ENCODE measurements at places on chromosomes 11 and 22.

DNA sequence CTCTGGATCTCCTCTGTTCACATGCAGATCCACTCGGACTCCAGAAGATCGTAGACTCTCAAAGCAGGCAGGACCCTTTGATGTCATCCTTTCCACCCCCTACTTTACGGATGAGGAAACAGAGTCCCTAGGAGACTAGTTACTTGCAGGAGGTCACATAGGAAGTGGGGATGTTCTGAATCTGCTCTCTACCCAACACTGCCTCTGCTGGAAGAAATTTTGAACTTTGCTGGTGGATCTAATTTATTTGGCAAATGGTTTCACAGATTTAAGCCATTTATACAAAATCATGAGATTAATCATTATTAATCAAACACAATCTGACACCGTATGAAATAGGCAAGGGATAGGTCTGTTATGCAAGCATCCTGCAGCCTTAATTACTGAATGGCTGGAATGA is 55.0 kb upstream of the USP47 start:
- DNase-seq: no peak

GRCh38 chr22:26588729-26589366 is 1.1 kb downstream of the TPST2 start:
- DNase-seq: no peak

DNA sequence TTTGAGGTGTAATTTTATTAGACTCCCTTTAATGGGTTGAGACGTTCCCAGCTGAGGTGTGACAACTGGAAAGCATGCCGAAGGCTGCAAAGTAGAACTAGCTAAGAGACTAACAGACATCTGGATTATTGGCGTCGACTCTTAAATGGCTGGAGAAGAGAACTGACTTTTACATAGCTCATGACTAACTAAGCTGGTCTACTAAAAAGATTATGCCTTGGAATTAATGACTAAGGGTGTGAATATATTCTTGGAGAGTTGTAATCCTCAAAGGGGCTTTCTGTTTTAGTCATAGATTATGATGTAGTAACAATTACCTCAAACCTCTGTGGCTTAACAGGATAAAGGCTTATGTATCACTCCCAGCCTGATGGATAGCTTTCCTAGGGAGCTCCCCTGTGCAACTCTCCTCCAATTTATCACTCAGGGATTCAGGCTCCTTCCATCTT is 39.5 kb upstream of the SLC5A12 start:
- no peak for DNase-seq

- no peak for DNase-seq
Measured at GRCh38 chr22:25448435-25449051, 115.9 kb upstream of the GRK3 start.

GRCh38 chr11:68399916-68400315 is 60.6 kb upstream of the PPP6R3 start:
- DNase-seq: no peak

GRCh38 chr11:19805376-19805775 is 92.7 kb downstream of the NAV2 start:
- DNase-seq: no peak

GRCh38 chr22:23743303-23743705 is 7.6 kb downstream of the ZNF70 start:
- no peak for DNase-seq

DNA sequence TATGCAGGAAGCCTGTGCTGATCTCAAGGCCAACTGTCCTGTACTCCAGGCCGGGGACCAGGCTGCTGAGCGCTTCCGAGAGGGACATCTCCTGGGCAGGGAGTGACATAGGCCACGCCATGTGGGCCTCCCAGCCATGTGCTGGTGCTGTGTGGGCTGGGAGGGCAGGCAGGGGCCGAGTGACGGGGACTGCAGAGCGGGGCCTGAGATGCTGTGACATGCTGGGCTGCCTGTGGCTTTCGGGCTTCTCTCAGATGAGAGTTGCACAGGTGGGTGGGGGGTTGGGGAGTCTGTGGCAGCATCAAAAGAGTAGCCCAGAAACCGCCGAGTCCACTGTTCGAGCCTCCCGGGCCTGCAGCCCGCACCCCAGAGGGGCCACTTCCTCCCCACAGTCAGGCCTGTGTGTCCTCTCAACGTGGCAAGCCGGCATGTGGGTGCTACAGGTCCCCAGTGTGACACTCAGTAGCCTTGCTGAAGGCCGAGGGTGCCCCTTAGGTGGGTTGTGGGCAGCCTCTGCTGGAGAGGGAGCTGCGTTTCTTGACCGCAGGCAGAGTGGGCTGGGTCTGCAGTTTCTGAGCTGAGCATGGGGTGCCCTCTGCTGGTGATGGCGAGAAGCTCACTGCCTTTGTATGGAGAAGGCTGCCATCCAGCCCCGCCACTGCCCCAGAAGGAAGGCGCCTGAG is 101.2 kb downstream of the BCR start:
- peak; percentile 84 for DNase-seq

DNA sequence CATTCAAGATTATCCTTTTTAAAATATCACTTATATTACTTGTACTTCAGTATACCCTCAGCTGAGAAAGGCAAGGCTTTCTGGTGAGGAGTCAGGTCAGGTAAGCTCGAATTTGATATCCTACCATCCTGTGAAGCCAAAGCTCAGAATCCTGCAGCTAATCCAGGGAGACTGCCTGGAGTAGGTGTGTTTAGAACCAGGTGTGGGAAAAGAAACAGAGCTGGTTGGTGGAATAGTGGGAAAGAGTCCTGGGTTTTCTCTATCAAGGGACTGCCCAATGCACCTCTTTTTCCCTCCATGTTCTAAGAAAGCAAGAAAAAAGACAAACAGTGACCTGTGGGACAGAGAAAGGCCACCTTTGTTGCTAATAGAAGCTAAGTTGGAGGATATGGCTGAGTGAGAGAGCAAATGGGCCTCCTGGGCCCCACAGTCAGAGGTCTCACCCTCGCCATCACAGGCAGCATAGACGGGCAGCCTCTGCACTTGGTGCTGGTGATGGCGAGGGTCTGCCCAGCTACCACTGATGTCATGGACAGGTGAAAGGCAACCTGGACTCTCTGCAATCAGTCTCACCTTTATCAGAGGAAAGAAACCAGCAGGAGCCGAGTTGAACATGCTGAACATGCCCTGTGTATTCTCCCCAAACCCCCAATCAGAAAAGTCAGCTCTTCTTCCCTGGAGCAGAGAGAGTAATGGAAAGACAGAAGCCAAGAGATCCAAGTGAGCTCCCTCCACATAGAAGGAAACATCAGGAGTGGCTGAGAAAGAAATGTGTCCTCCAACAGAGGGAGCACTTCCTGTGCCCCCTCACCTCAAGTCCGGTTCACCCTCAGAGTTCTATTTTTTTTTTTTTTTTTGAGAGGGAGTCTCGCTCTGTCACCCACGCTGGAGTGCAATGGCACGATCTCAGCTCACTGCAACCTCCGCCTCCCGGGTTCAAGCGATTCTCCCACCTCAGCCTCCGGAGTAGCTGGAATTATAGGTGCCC is 491.3 kb downstream of the BUD13 start:
- no peak for DNase-seq

GRCh38 chr22:25970999-25971811 is 198.1 kb upstream of the SEZ6L start:
- no peak for DNase-seq

DNA sequence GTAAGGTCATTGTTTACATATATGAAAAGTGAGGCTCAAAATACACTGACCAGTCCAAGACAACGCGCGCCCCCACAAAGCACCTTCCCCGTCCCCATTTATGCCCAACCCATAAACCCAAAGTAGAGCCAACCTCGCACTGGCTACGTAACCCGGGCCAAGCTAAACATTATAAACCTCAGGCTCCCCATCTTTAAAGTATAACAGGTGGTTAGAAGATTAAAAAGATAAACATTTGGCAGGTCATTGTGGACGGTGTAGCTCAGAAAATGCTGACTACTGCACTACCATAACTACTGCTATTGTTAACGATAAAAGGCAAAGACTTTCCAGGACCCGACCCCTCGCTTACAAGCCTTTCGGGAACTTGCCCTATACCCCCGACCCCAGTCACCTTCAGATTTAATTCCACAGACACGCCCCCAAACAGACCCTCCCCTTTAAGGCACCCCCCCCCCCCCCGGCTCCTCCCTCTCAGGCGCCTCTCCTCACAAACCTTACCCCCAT is 470 bp downstream of the NUMA1 start:
- DNase-seq: no peak

GRCh38 chr11:70503468-70504221 is 105.3 kb downstream of the CTTN start:
- DNase-seq: no peak

GRCh38 chr11:46678741-46679130 is 21.7 kb downstream of the ARHGAP1 start:
- no peak for DNase-seq

- DNase-seq: no peak
Measured at GRCh38 chr11:102664001-102664752, 39.0 kb upstream of the MMP20 start.

GRCh38 chr11:78717041-78717440 is 142.4 kb upstream of the NARS2 start:
- no peak for DNase-seq

GRCh38 chr11:31845331-31845730 is 34.2 kb upstream of the PAX6 start:
- no peak for DNase-seq

- DNase-seq: no peak
Measured at GRCh38 chr11:122732342-122733315, 77.1 kb downstream of the UBASH3B start.

DNA sequence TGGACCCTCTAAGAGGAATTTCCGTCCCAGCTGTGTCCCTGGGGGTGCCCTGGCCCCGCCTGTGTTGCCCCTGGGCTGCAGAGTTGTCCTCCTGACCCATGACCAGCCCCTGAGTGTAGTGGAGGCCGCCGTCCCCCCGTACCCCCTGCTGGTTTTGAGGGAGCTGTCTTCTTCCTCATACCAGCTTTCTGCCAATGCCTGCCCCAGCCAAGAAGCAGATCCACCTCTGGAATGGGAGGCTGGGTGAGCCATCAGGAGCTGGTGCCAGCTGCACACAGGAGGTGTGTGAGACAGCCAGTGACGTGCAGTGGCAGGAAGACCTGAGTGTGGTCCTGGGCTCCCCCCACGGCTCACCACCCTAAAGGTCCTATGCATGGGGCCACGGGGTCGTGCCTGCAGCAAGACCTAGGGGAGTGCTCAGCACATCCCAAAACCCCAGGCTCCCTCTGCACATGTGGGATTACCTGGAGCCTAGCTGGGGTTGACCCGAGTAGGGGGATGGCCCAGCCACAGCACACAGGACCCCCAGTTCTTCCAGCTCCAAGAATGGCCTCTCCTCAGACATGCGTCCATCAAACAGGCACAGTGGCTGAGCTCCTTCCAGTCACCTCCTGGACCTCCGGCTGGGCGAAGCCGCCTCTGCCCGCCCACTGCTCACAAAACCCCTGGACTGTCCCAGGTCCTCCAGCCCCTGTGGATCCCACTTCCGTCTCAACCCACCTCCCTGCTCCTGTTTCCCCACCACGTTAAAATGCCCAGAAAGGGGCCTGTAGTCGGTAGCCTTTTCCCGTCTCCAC is 647.6 kb downstream of the BRD1 start:
- DNase-seq: no peak

GRCh38 chr11:114132417-114132816 is 72.9 kb downstream of the ZBTB16 start:
- no peak for DNase-seq

DNA sequence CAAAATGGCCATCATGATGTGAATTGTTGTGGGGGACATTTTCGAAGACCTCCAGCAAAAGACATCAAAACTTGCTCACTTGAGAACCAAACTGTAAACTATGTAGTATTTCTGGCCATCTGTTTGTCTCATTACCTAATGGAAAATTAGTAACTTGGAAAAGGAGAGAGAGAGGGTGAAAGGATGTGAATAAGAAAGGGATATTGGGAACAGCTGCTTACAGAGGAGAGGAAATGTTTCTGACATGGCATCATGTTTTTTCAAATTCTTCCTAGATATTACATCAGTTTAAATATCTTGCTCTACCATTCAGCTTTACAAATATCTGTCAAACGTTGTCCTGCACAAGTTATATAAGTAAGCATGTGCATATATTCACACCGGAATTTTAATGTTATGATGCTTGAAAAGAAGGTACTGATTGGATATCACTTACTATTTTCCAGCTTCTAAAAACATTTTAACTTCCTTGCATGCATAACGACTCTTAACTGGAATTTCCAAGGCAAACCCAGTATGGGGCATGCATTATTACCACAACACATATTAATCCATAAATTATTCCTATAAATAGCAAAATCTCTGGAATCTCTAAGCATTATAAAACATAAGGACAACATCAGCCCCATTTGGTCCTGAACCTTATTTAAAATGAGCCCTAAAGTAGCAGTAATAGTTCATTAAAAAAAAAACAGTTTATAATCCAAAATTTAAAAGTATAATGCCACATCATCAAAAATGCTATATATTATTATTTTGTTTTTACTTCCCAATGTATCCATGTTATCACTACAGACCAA is 20.0 kb downstream of the GUCY1A2 start:
- DNase-seq: no peak

DNA sequence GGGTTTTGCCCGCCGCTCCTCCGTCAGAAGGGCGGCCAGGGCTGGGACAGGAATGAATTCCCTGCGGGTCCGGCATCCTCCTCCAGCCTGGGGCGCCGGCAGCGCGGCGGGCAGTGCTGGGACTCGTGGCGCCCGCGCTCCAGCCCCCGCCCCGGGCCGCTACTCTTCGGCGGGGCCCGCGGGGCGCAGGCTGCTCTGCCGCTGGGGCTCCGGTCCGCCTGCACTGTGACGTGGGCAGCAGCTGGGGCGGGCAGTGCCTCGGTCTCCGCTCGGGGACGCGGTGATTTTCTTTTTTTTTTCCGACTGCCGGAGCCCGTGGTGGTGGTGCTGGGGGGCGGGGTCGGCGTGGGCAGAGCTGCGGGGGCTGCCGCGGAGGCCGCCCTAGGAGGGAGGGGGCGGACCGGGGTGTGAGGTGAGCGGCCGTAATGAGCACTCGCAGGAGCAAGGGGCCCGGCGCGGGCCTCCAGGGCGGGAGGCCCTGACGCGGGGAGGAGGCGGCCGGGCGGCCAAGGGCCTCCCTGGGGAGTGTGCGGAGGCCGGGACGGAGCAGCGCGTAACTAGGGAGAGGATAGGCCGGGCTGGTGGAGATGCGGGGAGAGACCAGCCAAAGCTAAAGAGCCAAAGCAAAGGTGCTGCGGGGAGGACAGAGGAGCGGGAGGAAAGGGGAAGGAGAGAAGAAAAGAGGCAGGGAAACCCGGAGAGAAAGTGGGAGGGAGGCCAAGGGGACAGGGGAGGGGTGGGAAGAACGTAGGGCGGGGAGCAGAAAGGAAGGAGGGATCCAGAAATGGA is 73.3 kb upstream of the ZBED5 start:
- peak; percentile 34 for DNase-seq

GRCh38 chr11:68982134-68982533 is 1.3 kb upstream of the MRGPRD start:
- no peak for DNase-seq

- DNase-seq: no peak
Measured at GRCh38 chr11:45169310-45170072, 23.1 kb downstream of the PRDM11 start.

GRCh38 chr11:100578831-100579311 is 108.2 kb upstream of the ARHGAP42 start:
- DNase-seq: no peak

DNA sequence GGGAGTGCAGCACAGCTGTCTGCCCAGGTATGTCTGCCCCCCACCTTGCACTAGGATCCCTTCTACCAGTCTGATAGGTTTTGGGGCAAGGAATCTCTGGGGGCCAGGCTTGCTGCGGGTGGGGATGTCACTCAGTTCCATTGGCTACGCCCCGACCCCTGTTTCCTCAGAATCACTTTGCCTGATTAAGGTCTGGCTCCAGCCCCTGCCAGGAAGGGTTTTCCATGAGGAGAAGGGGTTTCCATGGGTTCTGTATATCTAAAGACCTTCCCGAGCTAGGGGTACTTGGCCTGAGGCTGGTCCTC is 14.0 kb downstream of the OTOG start:
- DNase-seq: no peak

GRCh38 chr11:61460474-61460881 is 30.6 kb downstream of the SDHAF2 start:
- no peak for DNase-seq

Data from CD4-positive, alpha-beta T cell treated with Interleukin-4 for 1 hour (primary cell).